Cardiac septum (tissue), 1 donor: ENCODE measurements at places on chromosomes 7 and 10. TPM values are rescaled to one million over a fixed set of nuclear protein-coding genes. Genes with fewer than 3 reads are reported as not detected.

FGFR2 gene
- 0.19 TPM for total RNA-seq

DNA sequence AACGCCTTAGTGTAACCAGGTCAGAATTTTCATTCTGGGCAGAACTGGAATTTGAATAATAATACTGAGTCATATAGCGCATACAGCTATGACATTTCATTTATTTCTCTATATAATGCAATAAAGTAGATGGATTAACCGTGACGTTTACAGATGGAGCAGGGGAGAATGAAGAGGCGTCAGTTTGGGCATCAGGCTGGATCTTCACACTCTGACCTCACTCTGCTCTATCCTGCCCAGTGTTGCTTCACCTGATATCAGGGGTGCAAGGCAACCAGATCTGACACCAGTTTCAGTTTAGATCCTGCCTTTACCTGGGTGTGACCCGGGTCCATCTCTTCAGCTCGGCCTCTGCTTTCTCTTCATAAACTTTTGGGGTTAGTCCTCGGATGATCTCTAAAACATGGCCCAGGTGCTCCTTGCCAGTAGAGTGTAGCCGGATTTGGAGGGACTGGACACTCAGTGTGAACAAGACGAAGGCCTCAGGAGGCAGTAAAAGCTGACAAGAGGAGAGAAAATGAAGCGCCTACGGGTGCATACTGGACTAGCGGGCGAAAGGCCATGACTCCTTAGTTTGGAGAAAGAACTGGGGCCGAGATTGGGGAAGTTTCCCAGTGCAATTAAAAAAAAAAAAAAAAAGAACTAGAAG is 1.4 kb upstream of the ZYX start:
- DNase-seq = no peak

DNA sequence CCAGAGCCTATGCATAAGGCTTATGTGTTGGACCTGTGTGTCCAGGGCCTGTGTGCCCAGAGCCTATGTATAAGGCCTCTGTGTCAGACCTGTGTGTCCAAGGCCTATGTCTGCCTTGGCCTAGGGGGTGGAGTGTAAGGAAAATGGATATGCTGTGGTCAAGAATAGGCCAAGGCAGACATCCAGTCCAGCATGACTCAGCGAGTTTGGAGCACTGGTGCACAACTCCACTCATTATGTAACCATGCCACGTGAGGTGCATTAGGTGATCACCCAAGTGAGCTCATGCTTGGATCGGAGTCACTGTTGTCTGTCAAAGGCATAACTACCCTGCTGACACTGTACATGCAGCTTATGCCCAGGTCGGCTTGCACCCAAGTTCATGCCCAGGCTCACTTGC is 238.9 kb downstream of the CACNA2D1 start:
- DNase-seq = peak; percentile 87

GRCh38 chr10:75431180-75432111 is at the start of gene LRMDA:
Gene LRMDA, plus strand, starts transcription at chr10:75431624.
- peak; percentile 83 for DNase-seq

GRCh38 chr10:96387601-96388000 is 28.8 kb upstream of the OPALIN start:
- DNase-seq = no peak

DNA sequence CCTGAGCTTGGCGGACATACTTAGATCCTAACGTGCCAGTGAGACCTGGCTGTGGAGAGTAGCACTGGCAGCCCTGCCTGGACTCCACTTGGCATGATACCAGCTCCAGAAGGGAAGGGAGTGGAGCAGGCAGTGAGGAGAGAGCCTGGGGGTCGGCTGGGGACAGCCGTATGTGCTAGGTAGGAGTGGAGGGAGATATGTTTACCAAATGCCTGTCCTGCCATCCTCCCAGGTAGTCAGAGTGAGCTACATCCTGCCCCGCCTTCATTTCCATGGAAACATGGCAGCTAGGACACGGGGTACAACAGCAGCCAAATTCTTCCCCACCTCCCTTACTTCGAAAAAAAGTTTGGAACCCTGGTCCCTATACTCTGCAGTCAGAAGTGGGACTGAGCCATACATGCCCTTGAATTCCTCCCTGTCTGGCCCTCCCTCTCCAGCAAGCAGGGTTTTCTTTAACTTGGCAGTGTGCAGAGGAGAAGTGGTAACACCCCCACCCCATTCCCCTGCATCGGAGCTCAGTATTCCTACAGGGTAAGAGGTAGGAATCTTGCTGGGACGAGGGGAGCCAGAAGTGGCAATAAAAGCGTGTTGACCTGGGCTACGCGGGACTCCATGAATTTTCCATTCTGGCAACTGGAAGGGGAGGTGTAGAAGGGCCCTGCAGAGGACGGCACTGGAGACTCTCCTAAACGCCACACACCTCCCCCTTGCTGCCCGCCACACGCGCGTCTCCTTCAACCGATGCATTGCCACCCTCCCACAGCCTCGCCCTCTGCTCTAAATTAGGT is 20.0 kb upstream of the SMO start:
- no peak for DNase-seq
